ENCODE measurements at places on chromosomes 3 and 15.
A peak's percentile ranks its signal among the peaks of the same experiment; 100 is the strongest.

- no peak for DNase-seq
Measured at GRCh38 chr3:2477620-2478019, 379.0 kb downstream of the CNTN4 start.

DNA sequence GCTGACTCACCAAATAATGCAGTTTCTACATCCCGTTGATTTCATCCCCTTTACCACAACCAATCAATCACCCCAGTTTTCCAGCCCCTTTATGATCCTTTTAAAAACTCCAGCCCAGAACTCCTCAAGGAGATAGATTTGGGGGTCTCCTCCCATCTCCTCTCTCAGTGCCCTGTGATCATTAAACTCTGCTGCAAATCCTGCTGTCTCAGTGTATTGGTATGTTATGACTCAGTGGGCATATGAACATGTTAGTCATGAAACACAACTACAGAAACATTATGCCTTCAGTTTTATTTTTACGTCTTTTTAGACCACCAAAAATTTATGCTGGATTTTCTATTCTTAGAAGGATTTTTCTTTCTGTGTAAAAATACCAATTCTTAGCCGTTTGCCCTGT lies 213.7 kb downstream of the DIPK2A start:
- DNase-seq: no peak

GRCh38 chr3:24101676-24102168 lies 156.6 kb downstream of the NR1D2 start:
- no peak for DNase-seq

DNA sequence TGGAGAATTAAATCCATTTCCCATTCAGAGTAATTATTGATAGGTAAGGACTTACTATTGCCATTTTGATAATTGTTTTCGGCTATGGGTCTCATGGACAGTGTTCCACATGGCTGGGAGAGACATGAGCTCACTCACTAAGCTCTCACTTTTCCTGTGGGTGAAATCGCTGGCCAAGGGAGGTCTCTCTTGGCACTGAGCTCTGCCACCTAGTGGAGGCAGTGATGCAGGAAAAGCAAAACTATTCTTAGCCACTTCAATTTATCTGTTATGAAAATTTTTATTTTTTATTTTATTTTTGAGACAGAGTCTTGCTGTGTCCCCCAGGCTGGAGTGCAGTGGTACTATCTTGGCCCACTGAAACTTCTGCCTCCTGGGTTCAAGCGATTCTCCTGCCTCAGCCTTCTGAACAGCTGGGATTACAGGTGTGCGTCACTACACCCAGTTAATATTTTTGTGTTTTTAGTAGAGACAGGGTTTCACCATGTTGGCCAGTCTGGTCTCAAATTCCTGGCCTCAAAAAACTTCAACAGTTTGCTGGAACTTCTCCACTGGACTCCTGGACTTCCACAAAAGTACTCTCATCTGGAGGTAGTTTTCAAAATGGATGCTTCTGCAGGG lies 4.7 kb upstream of the RNF13 start:
- peak; percentile 30 for DNase-seq

GRCh38 chr15:68235022-68235421 lies 5.5 kb upstream of the CLN6 start:
- DNase-seq: no peak

- no peak for DNase-seq
Measured at GRCh38 chr15:48076454-48076853, 44.3 kb upstream of the SLC24A5 start.

GRCh38 chr3:123357275-123357674 lies 91.6 kb downstream of the ADCY5 start:
- no peak for DNase-seq

- DNase-seq: no peak
Measured at GRCh38 chr15:60679256-60679655, 200.3 kb upstream of the ICE2 start.

GRCh38 chr3:138241061-138241460 lies 54.0 kb downstream of the ARMC8 start:
- DNase-seq: no peak

DNA sequence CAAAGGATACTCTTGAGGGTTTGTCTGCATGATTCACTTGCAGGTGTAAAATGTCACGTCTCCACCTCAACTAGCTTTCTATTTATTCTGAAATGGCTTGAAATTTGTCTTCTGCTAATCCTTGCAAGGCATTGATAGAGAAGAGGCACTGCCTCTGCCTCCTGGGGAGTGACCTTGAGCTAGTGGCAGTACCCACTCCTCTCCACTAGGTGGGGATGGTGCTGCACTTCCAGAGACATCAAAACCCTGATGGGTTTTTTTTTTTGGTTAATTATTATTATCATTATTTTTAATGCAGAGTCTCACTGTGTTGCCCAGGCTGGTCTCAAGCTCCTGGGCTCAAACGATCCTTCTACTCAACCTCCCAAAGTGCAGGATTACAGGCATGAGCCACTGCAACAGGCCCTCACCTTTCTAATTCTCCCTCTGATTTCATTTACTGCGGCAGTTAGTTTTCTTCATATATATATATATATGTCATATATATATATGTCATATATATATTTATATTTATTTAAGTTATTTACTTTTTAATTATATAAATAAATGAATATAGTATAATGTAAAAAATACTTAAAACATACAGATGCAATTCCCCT lies 117.6 kb upstream of the EIF1B start:
- DNase-seq: no peak

GRCh38 chr15:100671858-100672543 lies 69.6 kb downstream of the ASB7 start:
- no peak for DNase-seq

DNA sequence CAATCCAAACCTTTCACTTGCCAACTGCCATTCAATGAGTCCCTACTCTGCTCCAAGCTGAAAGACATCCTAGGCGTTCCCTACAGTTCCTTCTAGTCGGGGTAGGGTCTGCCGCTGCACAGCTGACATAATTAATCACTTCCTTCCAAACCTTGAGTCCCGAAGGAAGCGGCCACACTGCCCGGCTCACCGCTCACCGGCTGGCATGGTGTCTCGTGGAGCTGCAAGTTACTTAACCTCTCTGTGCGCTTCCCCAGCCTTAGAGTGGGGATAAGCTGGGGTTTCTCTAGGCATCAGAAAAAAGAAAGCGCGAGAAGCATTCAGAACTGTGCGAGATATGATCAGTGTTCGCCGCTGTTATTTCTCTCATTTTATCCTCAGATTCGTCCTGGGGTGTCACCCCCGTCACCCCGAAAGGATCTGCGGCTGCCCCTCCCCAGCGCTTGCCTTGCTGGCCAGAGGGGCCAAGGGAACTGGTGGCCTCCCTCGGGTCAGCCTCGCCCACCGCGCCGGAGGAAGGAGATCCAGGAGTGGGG lies 748 bp downstream of the MRPS25 start:
- DNase-seq: no peak

DNA sequence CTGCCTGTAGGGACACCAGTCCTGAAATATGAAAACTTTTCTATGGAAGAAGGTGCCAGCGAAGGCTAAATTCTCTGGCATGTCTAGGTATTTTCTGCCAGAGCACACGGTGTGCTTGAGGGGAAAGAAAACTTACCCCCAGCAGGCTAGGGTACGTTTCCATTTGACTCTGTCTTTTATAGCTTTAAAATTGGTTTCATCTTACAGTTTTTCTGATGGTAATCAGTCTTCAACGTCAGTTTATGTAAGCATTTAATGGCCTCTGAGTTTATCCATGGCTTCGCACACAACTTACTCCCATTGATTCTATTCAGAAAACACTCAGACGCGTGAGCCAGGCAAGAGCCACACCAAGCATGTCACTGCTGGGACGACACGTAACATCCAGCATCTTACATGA lies 249.7 kb downstream of the ADAMTS17 start:
- DNase-seq: no peak

- no peak for DNase-seq
Measured at GRCh38 chr3:186946756-186947375, 16.5 kb downstream of the ST6GAL1 start.

DNA sequence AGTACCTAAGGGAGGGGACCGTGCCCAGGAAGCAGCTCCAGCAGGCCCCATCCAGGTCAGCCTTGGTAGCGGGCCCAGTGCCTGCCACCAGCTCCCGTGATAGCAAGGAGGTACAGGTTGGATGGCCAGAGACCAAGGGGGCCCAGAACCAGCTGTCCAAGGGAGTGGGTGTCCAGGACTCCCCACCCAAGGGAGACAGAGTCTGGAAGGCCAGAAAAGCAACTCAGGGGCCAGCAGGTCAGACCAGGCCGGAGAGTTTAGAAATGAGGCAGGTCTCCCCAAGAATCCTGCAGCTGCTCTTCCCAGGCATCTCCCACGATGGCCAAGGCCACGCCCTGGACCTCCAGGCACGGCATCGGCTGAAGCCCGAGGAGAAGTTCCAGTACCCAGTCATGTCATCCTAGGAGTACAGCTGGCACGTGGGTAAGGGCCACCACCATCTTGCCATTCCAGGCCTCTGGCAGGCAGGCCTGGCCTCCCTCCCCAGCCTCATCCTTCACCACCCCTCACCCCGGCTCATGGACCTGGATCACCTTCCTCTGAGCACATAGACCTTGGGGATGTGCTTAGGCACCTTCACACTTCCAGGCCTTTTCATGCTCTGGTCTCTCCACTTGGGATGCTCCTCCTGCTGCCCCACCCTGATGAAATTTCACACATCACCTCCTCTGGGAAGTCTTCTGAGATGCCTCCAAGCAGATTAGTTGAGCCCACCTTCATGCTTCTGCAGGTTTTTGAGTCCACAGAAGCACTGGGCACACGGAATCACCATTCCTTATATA lies 30.5 kb downstream of the DNASE1L3 start:
- no peak for DNase-seq

DNA sequence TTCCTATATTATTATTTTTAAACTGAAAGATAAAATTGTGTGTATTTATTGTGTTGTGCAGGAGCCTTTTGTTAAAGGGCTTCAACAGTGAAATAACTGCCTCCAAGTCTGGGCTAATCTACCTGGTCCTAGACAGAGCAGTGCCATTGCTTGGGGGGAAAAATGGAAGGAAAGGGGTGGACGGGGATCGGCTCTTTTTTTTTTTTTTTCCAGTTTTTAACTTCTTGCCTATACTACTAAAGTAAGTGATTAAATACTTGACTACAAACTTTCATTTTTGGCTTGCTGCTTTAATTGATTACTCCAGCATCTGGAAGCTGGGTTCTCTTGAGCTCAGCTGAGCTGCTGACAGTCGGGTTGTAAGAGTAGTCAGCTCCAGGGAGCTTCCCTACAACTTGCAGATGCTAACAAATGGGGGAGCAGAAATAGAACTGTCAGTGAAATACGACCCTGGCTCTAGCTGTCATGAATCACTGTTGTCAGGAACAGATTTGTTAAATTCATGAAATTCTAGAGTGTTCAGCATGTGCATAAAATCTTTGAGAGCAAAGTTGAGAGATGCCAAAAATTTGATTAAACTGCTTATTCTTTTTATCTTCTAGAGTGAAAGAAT lies 276.7 kb downstream of the ROBO1 start:
- DNase-seq: no peak

- DNase-seq: no peak
Measured at GRCh38 chr3:174251681-174252080, 607.5 kb upstream of the NAALADL2 start.

DNA sequence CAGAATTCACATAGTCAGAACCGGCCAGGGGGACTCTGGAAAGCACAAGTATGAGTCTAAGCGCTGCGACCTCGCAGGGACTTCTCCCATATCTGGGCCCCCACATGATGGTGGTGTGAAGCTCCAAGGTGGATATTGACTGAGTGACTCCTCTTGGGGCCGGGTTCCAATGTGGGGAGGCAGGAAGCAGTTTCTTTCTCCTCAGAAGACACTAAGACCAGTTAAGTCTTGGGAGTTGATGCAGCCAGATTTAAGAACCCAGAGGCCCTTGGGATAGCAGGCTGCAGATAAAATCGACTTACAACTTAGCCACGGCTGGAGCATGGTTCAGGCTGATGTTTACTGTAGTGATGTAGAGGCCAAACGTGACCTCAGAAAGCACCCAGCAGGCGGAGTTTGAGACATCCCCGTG lies 55.4 kb upstream of the KLF13 start:
- no peak for DNase-seq

GRCh38 chr3:28850186-28850585 lies 430.7 kb upstream of the RBMS3 start:
- no peak for DNase-seq

DNA sequence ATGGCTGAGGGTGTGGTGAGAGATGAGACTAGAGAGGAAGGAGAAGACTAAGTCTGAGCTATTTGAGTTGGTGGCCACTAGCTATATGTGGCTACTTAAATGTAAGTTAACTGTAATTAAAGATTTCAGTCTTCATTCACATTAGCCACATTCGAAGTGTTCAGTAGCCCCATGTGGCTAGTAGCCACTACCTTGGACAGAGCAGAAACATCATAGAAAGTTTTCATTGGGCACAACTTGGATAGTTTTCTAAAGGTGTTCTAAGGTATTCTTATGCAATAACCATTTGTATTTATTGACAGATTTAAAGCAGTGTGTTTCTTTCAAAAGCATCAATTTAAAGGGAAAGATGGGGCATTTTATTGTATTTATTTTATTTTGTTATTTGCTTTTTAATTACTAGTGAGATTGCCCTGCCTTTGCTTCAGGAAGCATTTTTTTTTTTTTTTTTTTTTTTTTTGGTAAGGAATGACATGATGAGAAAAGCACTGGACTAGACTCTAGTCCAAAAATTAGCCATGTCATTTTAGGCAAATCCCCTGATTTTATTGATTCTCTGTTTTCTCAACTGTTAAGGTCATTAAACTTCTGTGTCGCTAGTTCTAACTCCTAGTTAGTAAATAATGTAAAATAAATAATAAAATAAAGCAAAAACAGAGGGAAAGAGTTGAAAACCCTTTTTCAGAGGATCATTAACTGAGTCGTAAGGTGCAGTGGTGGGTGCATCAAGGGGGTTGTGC lies 153.0 kb upstream of the ROBO2 start:
- DNase-seq: no peak

GRCh38 chr15:101322016-101322695 lies 27.1 kb upstream of the SNRPA1 start:
- no peak for DNase-seq

DNA sequence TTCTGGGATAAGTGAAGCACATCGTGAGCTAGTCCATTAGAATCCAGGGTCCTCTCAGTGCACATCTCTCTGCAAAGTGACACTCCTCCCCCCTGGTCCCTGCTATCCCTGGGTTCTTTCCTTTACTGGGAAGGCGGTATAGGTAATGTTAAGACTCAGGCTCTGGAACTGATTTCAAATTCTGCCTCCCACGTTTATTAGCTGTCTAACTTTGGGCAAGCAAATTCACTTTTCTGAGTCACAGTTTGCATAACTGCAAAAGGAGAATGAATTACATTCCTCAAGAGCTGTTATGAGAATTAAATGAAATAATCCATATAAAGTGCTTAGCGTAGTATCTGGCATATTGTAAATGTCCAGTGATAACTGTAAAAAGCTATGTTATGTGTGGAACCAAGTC lies 168.1 kb upstream of the LRRN1 start:
- DNase-seq: no peak

DNA sequence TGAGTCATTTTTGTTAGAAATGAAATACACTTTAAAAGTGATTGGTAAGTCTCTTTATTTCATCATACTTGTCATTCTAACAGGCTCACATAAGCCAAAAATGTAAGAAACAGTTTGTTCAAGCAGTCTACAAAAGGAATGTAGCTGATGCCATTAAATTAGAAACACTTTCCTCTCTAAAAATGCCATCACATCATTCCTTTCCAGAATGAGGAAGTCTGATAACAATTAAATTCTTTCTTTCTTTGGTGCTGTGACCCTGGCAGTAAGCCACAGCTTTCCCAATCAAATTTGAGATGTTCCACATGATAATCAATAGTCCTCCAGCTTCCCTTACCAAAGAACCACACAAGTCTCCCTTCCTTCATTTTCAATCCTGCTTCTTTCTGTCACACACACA lies 9.4 kb upstream of the P2RY1 start:
- no peak for DNase-seq

- DNase-seq: no peak
Measured at GRCh38 chr3:146111337-146111736, 49.6 kb downstream of the PLOD2 start.

- DNase-seq: peak; percentile 48
Measured at GRCh38 chr3:187743195-187744141, 1.8 kb downstream of the BCL6 start.
